Inflammatory macrophage treated with lipopolysaccharide for 1 hour (primary cell): ENCODE measurements at places on chromosomes 11 and 22.
A peak's percentile ranks its signal among the peaks of the same experiment; 100 is the strongest.

GRCh38 chr22:43298062-43298801, 44.9 kb downstream of the SCUBE1 start:
- DNase-seq: no peak

DNA sequence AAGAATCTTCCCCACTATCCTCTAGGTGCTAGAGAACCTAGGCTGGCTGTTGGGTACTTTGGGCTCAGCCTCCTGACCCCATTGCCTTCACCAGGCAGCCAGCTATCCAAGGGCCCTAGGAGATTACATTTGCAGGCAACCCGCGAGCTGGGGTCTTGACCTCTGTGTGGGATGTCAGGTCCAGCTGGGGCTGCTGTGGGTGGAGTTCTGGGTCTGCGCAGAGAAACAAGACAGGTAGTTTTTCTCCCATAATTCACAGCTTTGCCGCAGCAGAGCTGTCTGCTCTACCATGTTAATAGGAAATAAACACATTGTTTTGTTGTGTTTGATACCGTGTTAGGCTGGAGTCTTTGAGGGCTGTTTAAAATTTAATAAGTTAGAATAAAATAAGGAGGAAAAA, 142.8 kb upstream of the PLET1 start:
- no peak for DNase-seq

- DNase-seq: no peak
Measured at GRCh38 chr11:113159988-113160807, 154.2 kb upstream of the TTC12 start.

GRCh38 chr11:60914633-60915247, 782 bp downstream of the TMEM109 start:
- DNase-seq: peak; percentile 36

- no peak for DNase-seq
Measured at GRCh38 chr11:68315171-68315920, 3.0 kb downstream of the LRP5 start.

DNA sequence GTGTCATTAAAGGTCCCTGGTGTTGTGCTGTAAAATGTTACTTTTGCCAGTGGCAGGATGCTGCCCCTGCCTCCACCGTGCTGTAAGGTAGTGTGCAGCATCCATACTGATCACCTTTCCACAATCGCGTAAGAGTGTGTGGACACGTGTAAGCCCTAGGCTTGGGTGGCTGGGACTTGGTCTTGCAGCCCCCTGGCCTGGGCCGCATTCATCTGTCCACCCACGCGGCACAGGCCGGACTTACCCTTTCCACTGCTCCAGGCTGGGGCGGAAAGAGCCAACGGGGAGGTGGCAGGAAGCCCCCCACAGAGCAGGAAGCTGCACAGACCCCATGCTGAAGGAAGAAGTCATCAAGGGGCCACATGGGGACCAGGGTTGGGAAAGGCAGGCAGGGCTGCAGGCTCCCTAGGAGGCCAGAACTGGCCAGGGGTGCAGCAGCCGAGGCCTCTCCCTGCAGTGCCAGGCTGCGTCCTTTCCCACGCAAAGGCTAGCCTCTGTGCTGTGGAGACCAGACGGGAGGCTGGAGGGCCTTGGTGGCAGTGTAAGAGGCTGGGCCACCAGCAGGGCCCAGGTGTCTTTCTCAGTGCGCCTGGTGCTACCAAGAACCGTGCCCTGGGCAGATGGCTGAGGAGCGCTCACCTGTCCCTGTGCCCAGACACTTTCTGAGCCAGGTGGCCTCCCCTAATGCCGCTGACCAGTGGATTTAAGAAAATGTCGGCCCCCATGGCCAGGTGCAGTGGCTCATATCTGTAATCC, 11.7 kb upstream of the TMEM191C start:
- no peak for DNase-seq

DNA sequence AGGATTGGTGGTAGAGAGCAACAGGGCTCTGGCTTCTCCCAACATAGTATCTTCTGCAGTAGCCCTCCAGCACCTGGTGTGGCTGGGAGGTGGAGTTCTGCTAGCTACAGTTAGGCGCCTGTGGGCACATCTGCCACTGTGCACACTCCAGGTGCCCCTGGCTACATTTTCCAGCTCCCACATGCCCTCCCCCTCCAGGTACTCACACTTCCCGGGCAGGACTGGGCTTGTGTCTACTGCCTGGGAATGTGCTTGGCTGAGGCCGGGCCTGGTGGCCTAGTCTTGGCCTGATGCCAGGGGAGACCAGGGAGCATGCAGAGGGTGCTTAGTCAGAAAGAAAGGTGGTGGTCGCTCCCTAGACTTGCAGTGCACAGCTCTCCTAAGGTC, 15.8 kb downstream of the PHLDB1 start:
- DNase-seq: no peak

- peak; percentile 77 for DNase-seq
Measured at GRCh38 chr11:18775492-18776292, 15.9 kb downstream of the PTPN5 start.

DNA sequence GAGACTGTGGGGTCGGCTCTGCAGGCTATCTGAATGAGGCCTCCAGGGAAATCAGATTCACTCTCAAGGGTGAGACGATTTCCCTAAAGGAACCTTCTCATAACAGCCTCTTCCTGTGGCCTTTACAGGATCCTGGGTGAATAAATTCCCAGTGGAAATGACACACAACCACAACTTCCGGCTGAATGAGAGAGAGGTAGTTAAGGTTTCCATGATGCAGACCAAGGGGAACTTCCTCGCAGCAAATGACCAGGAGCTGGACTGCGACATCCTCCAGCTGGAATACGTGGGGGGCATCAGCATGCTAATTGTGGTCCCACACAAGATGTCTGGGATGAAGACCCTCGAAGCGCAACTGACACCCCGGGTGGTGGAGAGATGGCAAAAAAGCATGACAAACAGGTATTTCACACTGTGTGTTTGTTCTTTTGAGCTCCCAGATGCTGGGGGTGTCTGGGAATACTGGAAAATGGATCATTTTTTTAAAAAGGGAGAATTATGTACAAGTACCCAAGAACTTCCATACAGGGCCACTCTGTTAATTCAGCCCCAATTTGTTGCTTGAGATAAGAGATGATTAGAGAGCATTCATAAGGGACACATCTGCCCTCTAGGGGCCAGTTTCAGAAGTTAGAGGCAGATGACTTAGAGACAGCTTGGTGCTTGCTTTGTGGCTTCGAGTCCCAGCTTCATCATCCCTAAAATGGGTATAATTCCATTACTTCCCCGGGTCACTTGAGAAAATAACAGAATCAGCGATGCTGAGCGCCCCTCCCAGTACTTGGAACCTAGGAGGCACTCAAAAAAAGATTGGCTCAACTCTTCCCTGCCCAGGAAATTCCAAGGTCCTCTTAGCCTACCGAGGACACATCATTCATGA, 10.2 kb downstream of the SERPIND1 start:
- peak; percentile 74 for DNase-seq

DNA sequence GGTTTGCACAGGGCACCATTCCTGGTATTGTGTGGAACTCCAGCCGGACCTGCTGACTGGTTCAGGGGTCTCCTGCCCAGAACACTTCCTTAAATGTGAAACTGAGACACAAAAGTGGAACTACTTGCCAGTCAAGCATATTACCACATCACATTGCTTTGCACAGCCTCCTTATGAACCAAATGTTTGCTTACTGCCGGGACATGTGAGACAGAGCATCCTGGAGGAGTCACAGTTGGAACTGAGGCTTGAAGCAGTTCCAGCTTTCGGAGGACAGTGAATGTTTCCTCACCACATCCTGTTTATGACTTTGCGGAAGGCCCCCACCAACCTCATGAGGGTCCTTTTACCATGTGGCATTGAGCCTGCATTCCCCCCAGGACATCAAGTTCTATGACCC, 105.8 kb upstream of the ARHGAP42 start:
- peak; percentile 3 for DNase-seq

DNA sequence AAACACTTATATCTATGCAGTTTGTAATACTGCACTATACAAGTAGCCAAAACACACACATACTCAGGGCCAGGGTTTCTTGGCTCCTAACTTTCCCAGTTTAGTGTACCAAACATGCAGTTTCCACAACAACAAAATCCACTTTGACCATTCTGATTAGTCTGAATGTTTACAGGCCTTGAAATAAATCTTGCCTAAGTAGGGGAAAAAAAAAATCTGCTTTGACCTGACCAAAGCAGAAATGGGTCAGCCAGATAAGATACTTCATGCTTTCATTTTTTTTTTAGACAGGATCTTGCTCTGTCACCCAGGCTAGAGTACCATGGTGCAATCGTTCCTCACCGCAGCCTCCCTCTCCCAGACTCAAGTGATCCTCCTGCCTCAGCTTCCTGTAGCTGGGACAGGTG, 10.1 kb downstream of the PRR14L start:
- no peak for DNase-seq

- no peak for DNase-seq
Measured at GRCh38 chr22:40635940-40636379, 559 bp downstream of the MRTFA start.

- DNase-seq: no peak
Measured at GRCh38 chr11:127997594-127997993, 589.8 kb downstream of the ETS1 start.

- no peak for DNase-seq
Measured at GRCh38 chr11:36240801-36241200, 48.4 kb downstream of the COMMD9 start.

- no peak for DNase-seq
Measured at GRCh38 chr11:114819028-114819427, 140.7 kb downstream of the NXPE2 start.

GRCh38 chr11:3802011-3802790, 4.8 kb upstream of the NUP98 start:
- DNase-seq: no peak

- DNase-seq: peak; percentile 22
Measured at GRCh38 chr11:122659676-122660554, 4.4 kb downstream of the UBASH3B start.

DNA sequence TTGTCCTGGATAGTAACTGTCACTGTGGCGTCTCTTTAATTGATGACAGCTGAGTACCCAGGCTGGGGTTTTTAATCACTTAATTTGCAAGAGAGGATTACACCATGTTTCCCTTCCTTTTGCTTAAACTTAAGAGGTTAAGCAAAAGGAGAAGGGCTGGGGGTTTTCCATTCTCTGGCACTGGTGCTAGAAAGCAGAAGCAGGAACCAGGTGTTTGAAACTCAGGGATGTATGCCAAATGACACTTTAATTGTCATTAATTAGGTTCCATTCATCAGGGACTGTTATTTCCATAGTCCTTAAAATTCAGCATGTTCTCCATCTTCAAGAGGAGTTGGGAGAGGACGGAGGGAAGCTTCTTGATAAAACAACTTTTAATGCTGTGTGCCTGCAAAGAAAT, 746.2 kb downstream of the NELL1 start:
- DNase-seq: no peak

DNA sequence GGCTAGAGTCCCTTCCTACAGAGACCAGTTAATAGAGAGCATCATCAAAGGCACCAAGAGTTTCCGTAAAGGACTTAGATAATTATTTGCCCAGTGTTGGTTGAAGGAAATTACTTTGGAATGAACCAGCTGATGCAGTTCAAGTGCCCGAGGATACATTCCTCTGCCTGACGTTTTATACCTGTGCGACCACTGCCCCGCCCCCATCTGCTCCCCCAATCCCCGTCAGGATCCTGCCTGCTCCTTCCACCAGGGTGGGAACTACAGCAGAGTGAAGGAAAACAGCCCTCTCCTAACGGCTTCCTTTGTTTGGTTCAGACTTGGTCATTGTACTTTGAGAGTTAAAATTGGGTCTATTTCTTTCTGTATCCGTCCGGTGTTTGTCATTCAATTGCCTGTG, 761.5 kb downstream of the NTM start:
- no peak for DNase-seq

GRCh38 chr11:34665077-34665835, 44.4 kb downstream of the EHF start:
- DNase-seq: no peak

DNA sequence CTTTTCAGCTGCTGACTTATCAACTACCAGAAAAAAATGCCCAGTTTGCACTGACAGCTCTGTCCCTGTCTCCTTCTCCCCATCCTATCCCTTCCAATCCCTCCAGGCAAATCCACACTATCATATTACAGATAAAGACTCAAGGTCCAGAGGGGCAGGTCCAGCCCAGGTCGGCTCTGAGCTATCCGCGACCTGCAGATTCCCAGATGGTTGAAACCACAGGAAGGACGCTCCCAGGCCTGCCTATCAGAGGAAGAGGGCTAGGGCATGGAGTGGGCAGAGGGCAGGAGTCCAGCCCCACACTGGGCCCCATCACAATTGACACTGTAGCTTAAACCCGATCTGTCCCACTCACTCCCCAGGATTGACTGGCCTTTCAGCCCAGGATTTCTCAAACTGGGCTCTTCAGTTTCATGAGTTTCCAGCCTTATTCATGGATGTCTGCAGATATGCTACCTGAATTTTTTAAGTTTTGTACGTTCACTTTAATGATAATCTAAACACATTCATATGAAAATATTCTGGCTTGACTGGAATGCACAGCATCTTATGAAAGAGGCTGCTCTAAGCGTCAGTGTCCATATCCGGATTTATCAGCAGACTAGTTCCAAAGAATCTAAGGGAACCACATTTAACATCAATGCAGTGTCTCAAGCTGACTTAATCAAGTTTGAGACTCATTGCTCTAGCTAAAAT, 16.4 kb upstream of the FCHSD2 start:
- no peak for DNase-seq

DNA sequence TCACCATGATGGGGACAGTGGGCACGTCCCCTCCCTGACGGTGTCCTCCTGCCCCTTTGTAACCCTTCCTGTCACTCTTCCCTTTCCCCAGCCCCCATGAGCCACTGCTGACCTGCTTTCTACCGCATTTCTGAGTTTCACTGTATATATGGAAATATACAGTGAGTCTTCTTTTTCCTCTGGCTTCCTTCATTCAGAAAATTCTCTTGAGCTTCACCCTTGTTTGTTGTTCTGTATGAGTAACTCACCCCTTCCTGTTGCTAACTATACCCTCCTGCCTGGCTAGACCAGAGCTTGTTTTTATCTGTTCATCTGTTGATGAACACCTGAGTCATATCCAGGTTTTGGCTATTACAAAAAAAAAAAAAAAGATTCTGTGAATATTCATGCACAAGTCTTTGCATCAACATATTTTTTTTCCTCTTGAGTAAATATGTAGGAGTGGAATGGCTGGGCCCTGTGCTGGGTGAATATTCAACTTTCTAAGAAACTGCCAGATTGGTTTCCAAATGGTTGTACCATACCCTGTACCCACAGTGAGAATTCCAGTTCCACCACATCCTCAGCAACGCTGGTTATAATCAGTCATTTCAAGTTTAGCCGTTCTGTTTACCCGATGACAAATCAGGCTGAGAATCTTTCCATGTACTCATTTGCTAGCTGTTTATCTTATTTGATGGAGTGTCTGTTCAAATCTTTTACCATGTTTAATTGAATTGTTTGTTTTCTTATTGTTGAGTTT, 62.0 kb downstream of the IGF2 start:
- no peak for DNase-seq

- DNase-seq: peak; percentile 67
Measured at GRCh38 chr22:30265823-30266444, 717 bp downstream of the OSM start.

GRCh38 chr22:26822313-26822712, 164.9 kb downstream of the MIAT start:
- no peak for DNase-seq

GRCh38 chr22:41699264-41700107, at the start of gene MEI1:
Gene MEI1, plus strand, starts transcription at chr22:41699503. Its CDS starts 36 bp downstream, at chr22:41699539.
- peak; percentile 68 for DNase-seq

GRCh38 chr22:41216984-41217383, 11.9 kb downstream of the L3MBTL2 start:
- DNase-seq: no peak
